ENCODE measurements at places on chromosomes 11 and 22.
A peak's percentile ranks its signal among the peaks of the same experiment; 100 is the strongest.

DNA sequence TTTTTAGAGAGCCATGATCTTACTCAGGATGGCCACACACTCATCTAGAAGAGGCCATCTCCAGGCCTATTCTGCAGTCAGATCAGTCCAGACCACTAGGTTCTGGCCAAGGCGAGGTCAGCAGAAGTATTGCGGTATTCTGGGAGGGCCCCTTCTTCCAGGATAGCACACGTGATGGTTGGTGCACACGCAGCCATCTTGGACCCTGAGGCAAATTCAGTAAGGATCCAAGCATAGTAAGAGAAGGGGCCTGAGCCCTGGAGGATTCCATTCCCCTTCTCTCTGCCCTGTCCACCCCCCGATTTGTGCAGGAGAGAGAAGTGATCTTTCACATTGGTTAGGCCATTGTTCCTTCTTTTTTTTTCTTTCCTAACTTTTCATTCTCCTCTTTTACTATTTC, 957.9 kb downstream of the BRD1 start:
- DNase-seq = no peak

- no peak for DNase-seq
These were observed 3.0 kb downstream of the C11orf52 start for GRCh38 chr11:111921541-111922230.

DNA sequence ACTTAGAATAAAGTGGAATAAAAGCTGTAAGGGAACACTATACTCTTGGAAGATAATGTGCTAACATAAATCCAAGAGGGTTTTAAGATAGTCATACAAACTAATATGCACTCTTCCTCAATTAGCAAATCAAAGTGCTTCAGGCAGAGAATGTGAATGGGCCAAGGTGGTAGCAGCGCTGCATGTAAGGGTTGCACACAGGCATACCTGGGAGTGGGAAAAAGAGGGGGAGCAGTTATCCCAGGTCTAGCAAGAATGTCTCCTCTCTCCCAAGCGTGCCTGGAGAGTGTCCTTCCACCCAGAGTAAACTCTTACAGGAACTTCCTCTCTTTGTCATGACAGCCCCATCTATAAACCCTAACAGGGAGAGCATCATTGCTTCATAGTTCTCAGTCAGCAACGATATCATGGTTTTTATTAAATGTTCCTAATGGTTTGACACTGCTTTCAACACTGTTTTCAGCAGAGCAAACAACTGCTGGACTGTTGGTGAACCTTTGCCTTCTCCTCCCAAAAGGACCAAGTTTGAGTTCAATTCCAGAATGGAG, 61.6 kb downstream of the SYTL2 start:
- DNase-seq = no peak

DNA sequence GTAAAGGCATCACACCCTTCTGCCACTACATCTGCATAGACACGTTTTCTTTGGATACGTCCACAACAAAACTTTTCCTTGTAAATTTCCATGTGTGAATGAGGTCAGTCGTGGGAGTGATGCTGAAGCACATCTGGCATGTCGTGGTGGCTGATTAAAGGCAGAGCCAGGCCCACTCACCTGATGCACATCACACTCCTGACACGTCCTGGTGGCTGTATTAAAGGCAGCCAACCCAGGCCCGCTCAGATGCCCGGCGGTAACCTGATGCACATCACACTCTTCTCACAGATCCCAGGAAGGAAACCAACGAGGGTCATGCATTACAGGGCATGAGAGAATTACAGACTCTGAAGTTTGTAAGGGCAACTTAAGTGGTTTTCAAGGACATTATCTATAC, 321.6 kb upstream of the B3GAT1 start:
- no peak for DNase-seq

GRCh38 chr11:10550503-10551289, 9.7 kb upstream of the RNF141 start:
- peak; percentile 64 for DNase-seq

DNA sequence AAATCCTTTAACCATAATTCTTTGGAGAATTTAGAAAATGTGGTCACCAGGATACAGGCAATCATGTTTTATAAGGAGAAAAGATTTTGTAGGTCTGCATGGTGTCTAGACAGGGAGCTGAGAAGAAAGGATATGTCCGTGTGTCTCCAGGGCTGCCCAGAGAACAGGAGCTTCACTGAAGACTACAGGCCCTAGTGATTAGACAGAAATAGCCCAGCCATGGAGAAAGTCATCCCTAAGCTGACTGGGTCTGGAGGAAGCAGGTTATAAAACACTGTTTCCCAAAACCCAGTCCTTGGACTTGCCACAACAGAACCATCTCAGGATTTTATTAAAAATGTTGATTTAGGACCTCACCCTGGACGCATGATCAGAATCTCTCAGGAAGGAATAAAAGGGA, 84.4 kb downstream of the GALNT18 start:
- no peak for DNase-seq

DNA sequence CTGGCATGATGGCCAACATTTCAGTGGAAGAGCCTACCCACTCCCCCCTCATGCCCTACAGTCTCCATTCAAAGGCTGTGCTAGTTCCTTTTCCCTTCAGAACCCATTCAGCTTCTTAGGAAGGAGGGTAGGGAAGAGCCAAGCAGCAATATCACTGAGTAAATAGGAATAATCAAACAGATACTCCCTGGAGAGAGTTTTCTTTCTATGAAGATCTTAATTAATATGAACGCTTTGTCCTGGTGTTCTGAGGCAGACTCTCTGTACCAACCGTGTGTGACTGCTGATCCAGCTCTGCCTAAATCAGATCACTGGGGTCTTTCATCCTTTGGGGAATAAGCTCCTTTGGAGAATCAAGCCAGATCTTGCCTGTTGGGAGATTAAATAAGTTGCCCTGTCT, 75.2 kb upstream of the NNMT start:
- DNase-seq = no peak

GRCh38 chr11:35487532-35488078, 37.8 kb downstream of the PAMR1 start:
- DNase-seq = peak; percentile 59

DNA sequence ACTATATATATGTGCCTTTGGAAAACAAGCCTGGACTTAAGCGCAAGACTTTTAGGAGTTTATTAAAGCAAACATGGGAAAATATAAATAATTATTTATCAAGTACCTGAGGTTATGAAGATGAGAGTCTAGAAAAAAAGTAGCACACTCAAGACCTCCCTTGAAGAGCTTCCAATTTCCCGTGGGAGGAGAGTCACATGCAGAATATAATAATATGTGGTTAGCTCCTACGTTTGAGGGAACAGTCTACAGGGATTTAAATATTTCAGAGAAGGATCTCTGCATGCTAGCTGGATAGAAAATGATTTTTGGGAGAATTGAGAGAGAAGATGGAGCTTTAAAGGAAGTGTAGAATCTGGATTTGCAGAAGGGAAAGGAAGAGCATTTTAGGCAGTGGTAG, 183.8 kb downstream of the SWAP70 start:
- DNase-seq = no peak

DNA sequence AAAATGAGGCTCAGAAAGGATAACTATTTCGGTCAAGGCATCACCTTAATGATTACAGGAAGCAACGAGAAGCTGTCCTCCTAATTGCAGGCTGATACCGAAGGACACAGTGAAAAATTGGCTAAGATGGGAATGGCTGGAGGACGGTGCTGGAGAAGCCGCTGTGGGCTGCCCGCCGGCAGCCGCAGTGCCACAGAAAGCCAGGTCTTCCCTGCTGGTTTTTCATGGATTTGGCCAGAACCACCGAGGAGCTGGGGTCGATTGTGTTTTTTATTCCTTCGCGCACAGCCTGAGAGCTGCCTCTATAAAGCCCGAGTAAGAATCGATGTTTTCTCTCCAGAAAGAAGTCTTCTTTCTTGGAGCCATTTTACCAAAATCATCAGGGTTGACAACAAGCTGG, 1484.2 kb downstream of the BRD1 start:
- DNase-seq = no peak

GRCh38 chr11:33375688-33376311, 118.6 kb downstream of the HIPK3 start:
- DNase-seq = peak; percentile 14

GRCh38 chr11:1226986-1227550, 4.2 kb downstream of the MUC5B start:
- DNase-seq = no peak

GRCh38 chr11:2899080-2899783, 13.7 kb upstream of the CDKN1C start:
- DNase-seq = no peak

DNA sequence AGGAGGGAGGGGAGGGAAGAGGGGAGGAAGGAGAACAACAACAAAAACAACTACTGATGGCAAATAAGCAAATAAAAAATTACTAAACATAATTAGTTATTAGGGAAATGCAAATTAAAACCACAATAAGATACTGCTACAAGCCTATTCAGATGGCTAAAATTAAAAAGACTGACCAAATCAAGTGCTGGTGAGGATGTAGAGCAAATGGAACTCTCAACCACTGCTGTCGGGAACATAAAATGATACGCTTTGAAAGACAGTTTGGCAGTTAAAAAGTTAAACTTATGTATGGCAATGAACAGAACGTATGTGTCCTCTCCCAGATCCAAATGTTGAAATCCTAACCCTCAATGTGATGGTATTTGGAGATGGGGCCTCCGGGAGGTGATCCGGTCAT, 85.7 kb downstream of the PHF21B start:
- no peak for DNase-seq

- no peak for DNase-seq
These were observed 57.3 kb upstream of the VPREB1 start for GRCh38 chr22:22187299-22187698.

GRCh38 chr22:33109514-33110430, 51.6 kb upstream of the SYN3 start:
- no peak for DNase-seq

DNA sequence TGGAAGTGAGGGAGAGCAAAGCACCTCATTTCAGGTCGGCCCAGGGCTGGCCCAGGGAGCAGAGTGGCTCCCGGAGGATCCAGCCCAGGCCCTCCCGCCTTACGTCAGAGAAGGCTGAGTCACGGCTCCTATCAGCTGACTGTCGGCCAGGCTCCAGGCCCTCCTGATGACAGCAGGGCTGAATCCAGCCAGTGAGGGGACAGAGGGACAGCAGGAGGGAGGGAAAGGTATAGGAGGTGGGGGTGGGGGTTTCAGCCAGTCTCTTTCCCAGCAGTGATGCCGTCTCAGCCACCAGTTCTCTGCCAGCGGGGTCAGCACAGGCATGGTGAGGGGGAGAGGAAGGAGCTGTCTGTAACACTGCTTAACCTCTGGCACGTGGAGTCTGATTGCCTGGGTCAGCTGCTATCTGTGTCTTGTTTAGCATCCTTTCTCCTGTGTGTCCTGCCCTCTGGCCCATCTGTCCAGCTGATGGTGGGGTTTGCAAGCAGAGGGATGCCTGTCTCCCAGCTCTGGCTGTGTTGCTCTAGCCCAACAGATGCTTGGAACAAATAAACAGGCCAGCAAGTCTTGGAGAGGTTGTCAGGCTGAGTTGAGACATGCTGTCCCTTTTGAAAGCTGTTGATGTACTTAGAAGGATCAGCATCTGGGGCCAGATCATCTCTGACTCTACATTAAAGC, 74.0 kb downstream of the ADAMTS15 start:
- peak; percentile 83 for DNase-seq

DNA sequence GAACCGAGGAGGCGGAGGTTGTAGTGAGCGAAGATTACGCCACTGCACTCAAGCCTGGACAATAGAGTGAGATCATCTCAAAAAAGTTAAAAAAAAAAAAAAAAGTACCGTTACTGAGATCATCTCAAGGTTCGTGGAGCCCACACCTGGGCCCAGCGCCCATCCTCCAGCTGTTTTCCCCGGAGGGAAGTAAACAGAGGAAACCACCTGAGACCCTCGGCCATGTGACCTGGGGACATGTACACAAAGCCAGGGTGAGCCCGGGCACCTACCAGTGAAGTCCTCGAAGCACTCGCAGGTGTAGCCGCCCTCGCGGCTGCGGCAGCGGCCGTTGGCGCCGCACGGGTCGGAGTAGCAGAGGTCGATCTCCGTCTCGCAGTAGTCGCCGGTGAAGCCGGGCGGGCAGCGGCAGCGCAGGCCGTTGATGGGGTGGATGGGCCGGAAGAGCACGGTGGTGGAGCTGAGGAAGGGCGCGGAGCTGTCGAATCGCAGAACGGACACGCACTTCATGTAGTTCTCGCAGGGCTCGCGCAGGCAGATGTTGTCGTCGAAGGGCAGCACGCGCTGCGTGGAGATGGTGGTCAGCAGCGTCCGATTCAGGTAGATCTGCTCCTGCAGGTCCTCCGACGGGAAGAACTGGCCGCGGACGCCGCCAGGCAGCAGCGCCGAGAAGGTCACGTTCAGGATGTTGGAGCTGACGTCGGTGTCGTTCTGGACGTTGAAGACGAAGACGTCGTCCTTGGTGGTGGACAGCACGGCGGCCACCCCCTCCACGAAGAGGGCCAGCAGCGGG, 73.8 kb downstream of the CELSR1 start:
- no peak for DNase-seq

DNA sequence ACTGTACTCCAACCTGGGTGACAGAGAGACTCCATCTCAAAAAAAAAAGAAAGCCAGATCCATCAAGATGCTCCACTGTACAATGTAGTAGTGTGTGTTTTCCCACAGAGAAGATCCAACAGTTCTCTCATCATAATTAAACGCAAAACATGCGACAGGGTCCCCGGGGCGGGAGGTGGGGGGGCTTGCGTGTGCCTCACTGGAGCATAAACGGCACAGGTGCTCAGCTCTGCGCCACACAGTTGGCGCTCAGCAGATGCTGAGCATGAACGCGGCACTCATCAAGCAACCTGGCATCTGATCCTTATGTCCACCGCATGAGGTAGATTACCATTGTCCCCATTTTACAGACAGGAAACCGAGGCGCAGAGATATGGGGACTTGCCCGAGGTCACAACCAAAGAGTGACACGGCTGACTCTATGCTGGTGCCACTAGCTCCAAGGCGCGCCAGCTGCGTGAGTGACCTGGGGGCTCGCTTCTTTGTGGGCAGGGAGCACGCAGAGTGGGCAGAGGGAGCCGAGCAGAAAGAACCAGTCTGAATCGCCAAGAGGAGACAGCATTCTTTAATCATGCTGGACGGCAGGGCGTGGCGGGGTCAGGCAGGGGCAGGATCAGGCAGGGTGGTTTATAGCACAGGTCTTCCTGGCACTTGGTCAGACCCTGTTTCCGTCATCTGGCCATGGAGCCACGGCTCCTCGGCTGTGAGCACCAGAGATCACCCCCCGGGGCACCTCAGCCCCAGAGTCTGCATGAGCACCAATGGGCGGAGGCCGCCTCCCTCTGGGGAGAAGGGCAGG, 8.2 kb downstream of the C1QTNF6 start:
- DNase-seq = no peak

GRCh38 chr11:112285841-112286311, 25.2 kb upstream of the PLET1 start:
- DNase-seq = no peak

DNA sequence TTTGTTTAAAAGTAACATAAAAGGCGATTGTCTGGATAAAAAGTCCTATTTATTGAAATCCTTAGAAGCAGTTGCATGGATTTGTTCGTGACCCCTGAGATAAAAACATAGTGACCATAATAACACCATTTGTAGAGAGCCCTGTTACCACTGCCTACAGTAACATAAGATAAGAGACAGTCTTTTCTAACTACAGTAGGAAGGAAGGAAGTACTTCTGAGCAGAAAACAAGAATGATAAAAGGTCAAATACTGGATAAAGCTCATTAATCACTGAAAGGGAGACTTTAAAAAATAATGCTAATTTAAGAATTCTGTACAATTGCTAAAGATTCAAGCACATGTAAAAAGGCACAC, 47.1 kb upstream of the SOX6 start:
- no peak for DNase-seq

GRCh38 chr11:58391879-58392278, 14.8 kb downstream of the OR5B3 start:
- peak; percentile 15 for DNase-seq

Measured in fibroblast of gingiva (primary cell).